ENCODE measurements at places on chromosomes 4 and X. TPM values are rescaled to one million over a fixed set of nuclear protein-coding genes. Genes with fewer than 3 reads are reported as not detected.

- H3K27ac ChIP-seq, result no peak overlapping the region
- no peaks in the 10 kb centered on the region for H3K4me1 ChIP-seq
- no peak for DNase-seq
Observed at GRCh38 chrX:132716006-132716405, 227.2 kb upstream of the MBNL3 start.

DNA sequence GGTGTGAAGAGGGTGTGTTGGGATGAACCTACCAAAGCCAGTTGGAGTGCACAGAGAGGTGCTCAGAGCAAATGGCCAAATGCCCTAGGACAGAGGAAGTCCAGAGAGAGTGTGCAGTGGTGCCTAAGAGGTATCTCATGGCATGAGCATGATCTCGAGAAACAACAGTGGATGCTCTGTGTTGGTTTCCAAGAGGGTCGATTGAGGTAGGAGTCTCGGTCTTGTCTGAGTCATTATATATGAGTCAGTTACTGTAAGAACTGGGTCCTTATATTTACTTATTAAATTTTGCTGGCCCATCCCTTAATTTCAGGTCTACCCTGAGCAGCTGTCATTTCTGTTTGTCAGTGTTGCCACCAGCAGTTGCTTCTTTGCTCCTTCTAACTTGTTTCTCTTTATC lies 86.6 kb upstream of the TMEM150C start:
- no peak overlapping the region for H3K27ac ChIP-seq
- H3K4me1 ChIP-seq, result no peaks in the 10 kb centered on the region
- DNase-seq, result no peak
- H3K4me3 ChIP-seq, result no peak overlapping the region
- no peaks in the 10 kb centered on the region for H3K36me3 ChIP-seq
- H3K27me3 ChIP-seq, result no peaks in the 10 kb centered on the region

The STEEP1 gene
- total RNA-seq, result 23.1 TPM

The RNF150 gene
- total RNA-seq, result 2.4 TPM

Data from upper lobe of right lung (tissue), 1 donor.